ENCODE measurements at places on chromosomes 4 and X.

GRCh38 chr4:7068883-7069282 is 1.0 kb upstream of the GRPEL1 start:
- DNase-seq, result peak; percentile 65

DNA sequence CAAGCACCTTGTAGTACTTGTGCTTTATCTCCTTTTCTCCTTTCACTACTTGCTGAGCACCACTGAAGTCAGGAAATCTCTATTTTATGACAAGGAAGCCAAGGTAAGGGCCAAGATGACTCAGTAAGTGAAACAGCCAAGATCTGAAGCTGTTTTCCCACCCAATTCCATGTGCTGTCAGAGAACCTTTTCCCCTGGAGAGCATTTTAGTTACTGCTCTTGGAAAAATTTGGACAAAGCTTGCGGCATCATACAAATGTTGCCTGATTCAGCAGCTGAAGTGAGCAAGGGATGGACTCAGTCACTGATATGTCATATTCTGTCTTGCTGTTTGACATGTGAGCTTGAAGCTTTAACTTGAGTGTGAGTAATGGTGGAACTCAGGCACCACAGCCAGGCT is 391.4 kb downstream of the RAB28 start:
- no peak for DNase-seq

GRCh38 chr4:32133141-32133540 is 1413.0 kb downstream of the PCDH7 start:
- DNase-seq, result no peak

GRCh38 chr4:101972791-101973190 is 182.3 kb downstream of the BANK1 start:
- DNase-seq, result no peak

- no peak for DNase-seq
Measured at GRCh38 chr4:184232202-184232601, 14.5 kb upstream of the ENPP6 start.

GRCh38 chrX:250965-251364 is 30.2 kb upstream of the PLCXD1 start:
- no peak for DNase-seq

DNA sequence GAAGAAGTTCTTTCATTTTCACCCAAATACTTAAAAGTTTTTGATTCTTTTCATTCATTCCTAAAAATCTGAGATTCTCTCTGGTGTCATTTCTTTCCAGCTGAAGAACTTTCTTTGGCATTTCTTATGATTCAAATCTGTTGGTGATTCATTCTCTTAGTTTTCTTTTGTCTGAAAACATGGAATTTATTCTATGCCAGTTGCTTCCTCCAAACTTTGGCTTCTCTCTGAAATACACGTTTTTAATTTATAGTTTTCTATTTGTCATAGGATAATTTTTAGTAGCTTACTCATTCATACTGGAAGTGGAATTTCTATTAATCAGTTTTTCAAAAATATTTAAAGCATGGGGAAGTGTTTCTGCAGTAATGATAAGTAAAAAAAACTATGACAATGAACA is 1012.0 kb downstream of the RPA4 start:
- no peak for DNase-seq
